ENCODE measurements at places on chromosomes 1 and 21.

- DNase-seq, result no peak
These were observed 87.8 kb upstream of the MAP1LC3C start for GRCh38 chr1:242086706-242087105.

DNA sequence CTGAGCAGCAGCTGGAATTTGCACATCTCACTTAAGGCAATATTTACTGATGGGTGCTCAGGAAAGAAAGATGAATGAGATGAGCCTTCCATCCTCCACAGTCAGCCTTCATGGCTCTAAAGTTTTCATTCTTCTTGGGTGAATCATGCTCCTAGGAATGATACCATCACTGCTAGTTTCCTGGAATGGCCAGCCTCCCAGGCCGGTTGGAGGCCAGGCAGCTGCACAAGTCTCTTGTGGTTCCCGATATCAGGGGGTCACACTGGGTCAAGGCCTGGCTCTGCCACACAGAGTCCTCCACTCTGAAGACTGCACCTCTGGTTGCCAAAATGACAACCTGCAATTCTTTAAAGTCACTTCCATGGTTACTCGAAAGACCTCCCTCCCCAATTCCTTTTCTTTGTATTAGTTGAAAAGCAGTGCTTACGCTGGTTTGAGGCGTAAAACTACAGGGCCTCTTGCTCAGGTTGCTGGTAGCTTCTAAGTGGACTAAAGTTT, 46.2 kb upstream of the PALMD start:
- no peak for DNase-seq

DNA sequence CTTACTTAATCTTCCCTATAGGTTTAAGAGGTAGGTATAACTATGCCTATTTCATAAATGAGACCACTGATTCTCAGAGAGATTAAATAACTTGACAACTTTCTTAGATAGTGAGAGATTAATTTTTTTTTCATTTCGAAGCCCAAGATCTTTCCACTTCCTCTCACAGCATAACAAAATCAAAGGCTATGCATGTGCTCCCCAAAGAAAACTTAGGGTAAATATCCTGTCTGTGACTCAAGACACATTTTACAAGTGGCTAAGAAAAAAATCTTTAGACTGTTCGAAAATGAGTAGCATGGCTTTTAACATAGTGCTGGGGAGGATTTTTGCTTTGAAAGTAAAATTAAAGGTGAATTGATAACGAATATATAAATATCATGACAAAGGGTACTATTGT, 8.2 kb upstream of the C1orf141 start:
- DNase-seq, result no peak

DNA sequence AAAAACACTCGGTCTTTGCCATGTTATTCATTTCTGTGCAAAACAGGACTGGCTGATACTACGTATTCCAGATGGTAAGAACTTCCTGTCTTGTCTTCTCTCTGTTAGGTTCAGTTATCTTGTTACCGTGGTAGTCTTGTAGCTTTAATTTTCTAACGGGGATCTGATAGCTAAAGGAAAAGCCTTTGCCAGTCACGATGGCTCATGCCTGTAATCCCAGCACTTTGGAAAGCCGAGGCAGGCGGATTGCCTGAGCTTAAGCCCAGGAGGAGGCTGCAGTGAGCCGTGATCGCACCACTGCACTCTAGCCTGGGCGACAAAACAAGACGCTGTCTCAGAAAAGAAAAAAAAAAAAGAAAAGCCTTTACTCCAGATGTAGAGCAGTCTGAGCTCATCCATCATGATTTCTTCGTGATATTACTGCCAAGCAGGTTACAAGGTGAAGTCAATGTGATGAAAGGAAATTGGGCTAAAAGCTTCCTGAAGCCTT, 11.1 kb upstream of the MSTO1 start:
- DNase-seq, result peak; percentile 26

- DNase-seq, result peak; percentile 44
These were observed 848 bp downstream of the DNM3 start for GRCh38 chr1:171841931-171842761.

GRCh38 chr1:87120779-87121178, 206.3 kb downstream of the HS2ST1 start:
- DNase-seq, result no peak

- no peak for DNase-seq
These were observed 30.8 kb upstream of the AGO1 start for GRCh38 chr1:35852241-35852640.

DNA sequence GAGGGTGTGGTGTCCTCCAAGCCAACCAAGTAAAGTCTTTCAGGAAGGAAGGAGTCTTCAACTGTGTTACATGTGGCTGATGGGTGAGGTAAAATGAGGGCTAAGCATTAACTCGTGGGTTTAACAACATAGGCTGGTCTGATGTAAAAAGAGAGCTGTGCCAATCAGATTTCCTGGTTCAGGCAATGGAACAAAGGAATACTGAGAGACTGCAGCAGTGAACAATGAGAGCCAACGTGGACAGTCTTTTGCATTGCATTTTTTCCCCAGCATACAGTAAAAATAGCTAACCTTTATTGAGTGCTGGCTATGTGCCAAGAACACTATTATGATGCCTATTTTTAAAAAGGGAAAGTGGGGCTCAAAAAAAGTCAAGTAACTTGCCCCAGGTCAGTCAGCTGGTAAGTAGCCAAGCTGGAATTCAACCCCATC, 31.1 kb downstream of the DLGAP3 start:
- no peak for DNase-seq

DNA sequence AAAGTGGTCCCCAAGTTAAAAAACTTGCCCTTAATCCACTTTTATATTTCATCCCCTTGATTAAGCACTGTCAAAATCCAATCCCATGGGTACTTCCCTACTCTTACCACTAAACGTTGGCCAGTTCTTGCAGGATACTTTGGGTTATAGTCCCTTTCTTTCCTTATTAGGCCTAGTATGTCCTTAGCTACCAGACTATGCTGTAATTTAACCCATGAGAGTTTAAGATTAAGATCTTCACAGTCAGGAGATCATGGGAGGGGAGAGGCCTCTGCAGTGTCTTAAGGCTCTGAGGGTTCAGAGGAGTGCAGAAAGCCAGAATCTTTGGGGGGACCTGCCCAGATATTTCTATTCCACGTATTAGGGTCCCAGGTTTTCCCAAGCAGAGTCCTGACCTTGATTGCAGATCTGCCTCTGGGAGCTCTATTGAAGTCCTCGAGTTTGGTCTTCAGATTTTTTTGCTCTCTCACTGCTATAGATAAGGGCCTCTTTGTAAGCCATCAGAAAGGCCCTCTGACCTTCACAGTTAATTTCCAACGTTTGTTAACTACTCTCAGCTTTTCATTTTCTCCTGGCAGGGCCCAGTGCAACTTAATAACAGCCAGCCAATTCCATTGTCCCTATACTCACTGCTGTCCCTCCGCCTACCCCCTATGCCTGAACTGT, 9.0 kb upstream of the CGN start:
- no peak for DNase-seq

- DNase-seq, result no peak
These were observed 5.3 kb downstream of the TCHH start for GRCh38 chr1:152109998-152110294.

GRCh38 chr1:26468911-26469310, 3.3 kb upstream of the HMGN2 start:
- DNase-seq, result no peak

- DNase-seq, result peak; percentile 11
These were observed at the start of gene DNMT3L for GRCh38 chr21:44261675-44262295. TSS of gene DNMT3L (minus strand) at chr21:44261897. CDS start at chr21:44261259, 638 bp downstream.

- DNase-seq, result no peak
These were observed 25.6 kb upstream of the SLC30A1 start for GRCh38 chr1:211604548-211604947.

GRCh38 chr1:32798679-32799416, 18.3 kb downstream of the YARS1 start:
- no peak for DNase-seq

GRCh38 chr21:34519694-34520093, 7.7 kb upstream of the KCNE1 start:
- DNase-seq, result no peak

- no peak for DNase-seq
These were observed 1.0 kb upstream of the HP1BP3 start for GRCh38 chr1:20787840-20788795.

DNA sequence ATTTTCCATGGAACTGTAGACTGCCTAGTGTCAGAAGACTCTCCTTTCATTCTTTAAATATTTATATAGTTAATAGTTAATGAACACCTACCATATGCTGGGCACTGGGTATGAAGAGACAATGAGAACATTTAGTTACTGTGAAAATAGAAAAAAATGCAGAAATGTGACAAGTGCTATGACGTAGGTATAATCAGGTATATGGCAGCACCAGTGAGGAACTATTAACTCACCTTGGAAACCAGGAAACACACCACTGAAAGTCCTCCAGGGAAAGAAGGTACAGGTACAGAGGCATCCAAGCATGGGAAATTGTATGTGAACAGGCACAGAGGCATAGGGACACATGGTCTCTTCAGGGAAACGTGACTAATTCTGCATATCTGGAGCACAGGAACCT, 42.3 kb downstream of the DPT start:
- no peak for DNase-seq

- DNase-seq, result no peak
These were observed 5.1 kb upstream of the GJA4 start for GRCh38 chr1:34787461-34788420.

GRCh38 chr1:92476071-92476631, 10.6 kb downstream of the GFI1 start:
- DNase-seq, result peak; percentile 77

- DNase-seq, result peak; percentile 62
These were observed 5.3 kb downstream of the E2F2 start for GRCh38 chr1:23525558-23526250.

- DNase-seq, result no peak
These were observed 14.2 kb downstream of the KCNA2 start for GRCh38 chr1:110591956-110592355.

GRCh38 chr1:44806025-44806703, 987 bp downstream of the DYNLT4 start:
- no peak for DNase-seq

DNA sequence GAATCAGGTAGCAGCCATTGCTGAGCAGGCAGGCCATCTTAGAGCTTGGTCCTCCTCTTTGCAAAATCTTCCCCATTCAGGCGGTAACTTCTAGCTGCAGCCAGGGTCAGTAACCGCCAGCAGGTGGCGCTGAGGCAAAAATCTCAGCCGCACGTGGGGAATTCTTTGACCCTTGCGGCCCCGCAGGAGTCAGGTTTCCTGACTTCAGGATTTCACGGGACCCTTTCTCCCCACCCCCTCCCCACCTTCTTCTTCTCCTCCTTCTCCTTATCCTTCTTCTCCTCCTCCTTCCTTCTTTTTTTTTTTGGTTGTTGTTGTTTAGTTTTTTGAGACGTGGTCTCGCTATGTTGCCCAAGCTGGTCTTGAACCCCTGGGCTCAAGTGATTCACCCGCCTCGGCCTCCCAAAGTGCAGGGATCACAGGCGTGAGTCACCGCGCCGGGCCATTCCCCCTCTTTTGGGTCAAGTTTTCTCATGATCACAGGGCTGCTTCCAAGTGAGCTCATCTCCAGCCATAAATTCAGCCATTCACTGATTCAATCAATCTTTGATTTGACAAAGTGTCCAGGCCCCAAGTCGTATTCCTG, 33.4 kb upstream of the TENT5B start:
- peak; percentile 74 for DNase-seq

DNA sequence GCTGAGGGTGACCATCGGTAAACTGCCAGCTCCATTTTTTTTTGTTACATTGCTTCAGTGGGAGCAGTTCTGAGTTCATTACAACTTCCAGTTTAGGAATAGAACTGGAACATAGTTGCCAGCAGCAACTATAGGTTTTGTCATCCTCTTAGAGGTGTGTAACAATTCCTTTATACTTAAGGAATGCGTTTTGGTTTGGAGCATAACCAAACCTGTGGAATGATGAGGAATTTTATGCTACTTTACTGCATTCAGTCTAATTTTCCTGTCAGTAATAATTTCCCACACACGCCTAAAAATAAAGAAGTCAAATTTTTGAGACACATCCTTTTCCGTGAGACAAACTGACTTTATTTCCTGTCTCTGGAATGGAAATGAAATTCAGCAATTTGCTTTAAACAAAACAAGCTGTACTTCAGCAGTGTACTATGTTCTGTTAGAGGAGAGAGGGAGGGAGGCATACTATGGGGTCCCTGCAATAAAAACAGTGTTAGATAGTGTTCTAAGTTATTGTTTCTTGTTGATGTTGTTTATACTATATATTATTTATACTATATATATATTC, 4.8 kb upstream of the AMPD1 start:
- DNase-seq, result no peak

DNA sequence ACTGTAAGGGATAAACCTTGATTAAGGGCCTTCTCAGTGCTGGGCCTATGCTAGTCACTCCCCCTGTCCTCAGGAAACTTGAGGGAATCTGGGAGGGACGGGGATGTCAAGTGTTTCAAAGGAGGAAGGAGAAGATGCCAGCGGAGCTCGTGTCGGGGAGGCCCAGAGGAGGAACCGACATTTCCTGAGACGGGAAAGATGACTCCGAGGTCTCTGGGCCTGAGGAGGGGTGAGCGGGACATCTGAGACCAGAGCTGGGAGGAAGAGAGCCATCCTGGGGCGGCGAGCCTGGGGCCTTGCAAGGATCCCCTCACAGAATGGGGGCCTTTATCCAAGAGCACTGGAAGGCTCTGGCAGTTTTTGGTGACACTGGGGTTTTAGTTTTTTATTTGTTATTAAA, 10.4 kb downstream of the SLC66A1 start:
- no peak for DNase-seq

DNA sequence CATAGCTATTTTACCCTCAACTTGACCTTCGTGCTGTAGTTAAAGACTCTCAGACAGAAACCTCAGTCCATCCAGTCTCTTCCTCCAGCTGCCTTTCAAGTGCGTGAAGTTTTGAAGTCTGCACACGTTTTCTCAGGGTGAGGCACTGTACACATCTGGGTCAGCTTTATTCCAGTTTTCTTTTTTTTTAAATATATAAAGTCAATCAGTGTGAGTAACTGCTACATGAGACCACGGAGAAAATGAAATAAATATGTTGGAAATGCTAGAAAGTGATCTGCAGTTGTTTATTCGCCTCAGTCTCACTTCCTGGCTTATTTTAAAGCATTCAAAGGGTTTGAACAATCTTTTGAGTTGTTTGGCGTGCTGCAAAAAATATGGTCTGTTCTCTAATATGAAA, 135.7 kb downstream of the ROR1 start:
- no peak for DNase-seq

DNA sequence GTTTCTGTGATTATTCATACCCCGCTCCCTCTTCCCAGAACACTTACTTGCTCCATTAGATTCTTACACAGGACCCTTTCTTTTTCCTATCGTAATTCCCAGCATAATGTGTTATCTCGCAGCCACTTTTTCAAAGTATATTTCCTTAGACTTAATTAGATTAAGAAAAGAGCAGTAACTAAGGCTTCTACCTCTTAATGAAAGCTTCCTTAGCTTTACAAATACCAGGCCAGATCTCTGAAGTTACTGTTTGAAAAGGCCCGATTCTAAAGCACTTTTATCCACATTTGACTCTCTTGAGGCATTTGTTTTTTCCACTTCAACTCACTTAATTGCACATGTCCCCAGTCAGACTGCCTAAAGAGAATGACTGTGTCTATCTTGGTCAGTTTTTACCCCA, 1264.3 kb upstream of the ADGRL2 start:
- DNase-seq, result no peak

GRCh38 chr1:113931451-113931851, 2.3 kb downstream of the HIPK1 start:
- DNase-seq, result no peak

GRCh38 chr1:28248273-28249012, 10.9 kb upstream of the SESN2 start:
- DNase-seq, result peak; percentile 90
